ENCODE measurements at places on chromosomes 13 and 19.

- no peak for DNase-seq
These were observed 272.2 kb upstream of the KLF12 start for GRCh38 chr13:74406420-74406819.

- DNase-seq, result peak; percentile 44
These were observed 11.6 kb upstream of the JUND start for GRCh38 chr19:18292810-18293641.

DNA sequence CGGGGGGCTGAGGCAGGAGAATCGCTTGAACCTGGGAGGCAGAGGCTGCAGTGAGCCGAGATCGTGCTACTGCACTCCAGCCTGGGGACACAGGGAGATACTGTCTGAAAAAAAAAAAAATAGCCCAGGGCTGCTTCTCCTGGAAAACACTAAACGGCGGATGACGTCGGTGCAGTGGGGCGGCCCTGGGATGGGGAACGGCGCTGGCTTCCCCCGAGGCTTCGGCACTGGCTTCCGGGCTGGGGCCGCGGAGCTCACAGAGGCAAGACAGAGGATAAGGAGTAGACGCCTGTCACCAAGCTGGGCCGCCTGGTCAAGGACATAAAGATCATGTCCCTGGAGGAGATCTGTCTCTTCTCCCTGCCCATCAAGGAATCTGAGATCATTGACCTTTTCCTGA is 5.0 kb downstream of the PRSS57 start:
- DNase-seq, result no peak

- DNase-seq, result peak; percentile 7
These were observed 35.9 kb downstream of the OXGR1 start for GRCh38 chr13:96958286-96958891.

DNA sequence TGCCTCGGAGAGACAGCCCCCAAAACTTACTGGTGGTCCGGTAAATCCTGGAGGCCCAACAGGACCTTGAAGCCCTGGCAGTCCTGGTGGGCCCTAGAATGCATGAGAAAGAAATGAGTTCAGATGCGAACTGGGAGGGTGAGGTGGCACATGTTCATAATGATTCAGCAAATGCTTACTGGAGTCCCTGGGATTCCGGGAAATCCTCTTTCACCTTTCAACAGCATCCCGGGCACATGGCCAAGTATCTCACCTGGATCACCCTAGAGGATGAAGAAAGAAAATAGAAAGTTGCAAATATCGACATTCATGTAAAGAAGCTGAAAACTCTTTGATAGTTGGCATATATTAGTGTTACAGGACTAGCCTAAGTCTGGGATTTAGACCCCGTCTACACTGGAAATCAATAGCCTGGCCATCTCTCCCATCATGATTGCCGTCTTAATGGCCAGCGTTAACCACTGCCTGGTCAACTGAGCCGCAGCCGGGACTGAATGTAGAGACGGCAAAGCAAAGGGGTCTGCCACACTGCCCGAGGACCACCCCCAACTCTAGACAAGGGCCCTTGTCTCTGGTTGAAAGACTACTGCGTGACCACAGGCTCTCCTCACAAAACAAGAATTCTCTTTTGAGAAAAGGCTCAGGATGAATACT is 96.9 kb downstream of the COL4A1 start:
- no peak for DNase-seq
